Liver (tissue), 10 donors: ENCODE measurements at places on chromosomes 11 and 22. TPM values are rescaled to one million over a fixed set of nuclear protein-coding genes. Genes with fewer than 3 reads are reported as not detected.
A peak's percentile ranks its signal among the peaks of the same experiment; 100 is the strongest.

The GRAP2 gene
- polyA plus RNA-seq: 0.47 TPM

DNA sequence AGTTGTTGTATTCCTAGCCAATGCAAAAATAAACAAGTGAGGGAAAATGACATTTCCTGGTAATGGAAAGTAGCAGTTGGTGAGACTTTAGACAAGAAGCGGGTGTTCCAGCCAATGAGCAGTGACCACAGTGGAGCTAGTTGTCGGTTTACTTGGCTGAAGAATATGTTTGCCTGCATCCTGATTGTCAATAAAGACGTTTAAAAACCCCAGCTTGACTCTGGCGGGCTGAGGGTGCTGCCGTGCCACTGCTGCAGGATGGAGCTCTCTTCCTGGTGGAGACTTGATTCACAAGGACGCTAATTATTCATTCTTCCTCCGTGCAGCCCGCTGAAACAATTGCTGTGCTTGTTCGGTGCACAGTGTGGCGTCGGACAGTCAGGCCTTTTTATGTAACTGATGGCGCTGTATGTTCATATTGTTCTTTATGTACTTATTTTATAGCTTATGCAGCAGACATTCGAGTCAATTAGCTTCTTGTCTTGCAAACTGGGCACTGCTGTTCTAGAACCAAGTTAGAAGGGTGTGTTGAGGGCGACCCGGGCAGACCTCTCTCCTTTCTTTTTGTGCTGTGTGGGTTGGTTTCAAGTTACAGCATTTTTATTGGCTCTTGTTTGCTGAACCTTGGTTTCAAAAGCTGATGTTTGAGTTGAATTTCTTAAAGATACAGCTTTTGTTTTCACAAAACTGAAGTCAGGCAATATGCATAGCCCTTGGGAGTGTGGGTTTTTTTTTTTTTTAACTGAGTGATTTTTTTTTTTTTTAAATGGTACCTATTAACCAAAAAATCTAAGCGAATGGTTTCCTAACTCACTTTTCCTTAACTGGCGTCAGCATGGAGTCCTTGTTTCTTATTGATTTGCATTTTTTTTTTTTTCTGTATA, 153.9 kb downstream of the TEAD1 start:
- H3K4me1 ChIP-seq: peaks cover 52% of the 10 kb centered on the region
- H3K27me3 ChIP-seq: no peaks in the 10 kb centered on the region
- peak overlapping the region; percentile 55 for H3K4me3 ChIP-seq
- H3K27ac ChIP-seq: peak overlapping the region; percentile 72

GRCh38 chr11:35343033-35343598, 76.2 kb downstream of the SLC1A2 start:
- peaks cover 12% of the 10 kb centered on the region for H3K4me1 ChIP-seq
- no peaks in the 10 kb centered on the region for H3K27me3 ChIP-seq
- no peaks in the 10 kb centered on the region for H3K36me3 ChIP-seq
- no peak overlapping the region for H3K4me3 ChIP-seq
- DNase-seq: no peak
- H3K27ac ChIP-seq: no peak overlapping the region

DNA sequence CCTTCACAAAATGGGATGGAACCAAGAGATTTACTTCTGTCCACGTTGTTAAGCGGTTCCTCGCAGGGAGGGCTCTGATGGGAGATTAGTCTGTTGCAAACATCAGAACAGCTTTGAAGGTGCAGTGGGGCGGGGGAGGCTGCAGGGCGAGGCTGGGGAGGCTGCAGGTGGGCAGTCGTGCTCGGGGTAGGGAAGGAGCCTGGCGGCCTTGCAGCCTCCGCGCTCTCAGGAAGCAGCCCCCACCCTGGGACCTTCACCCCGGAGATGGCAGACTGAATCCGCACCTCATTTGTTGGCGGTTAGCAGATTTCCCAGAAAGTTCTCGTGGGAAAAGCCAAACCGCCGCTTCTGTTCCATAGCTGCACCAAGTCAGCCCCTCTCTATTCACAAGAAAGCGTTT, 237.3 kb downstream of the BRD1 start:
- H3K27ac ChIP-seq: no peak overlapping the region
- no peaks in the 10 kb centered on the region for H3K4me1 ChIP-seq
- H3K27me3 ChIP-seq: no peaks in the 10 kb centered on the region

The JHY gene
- 0.13 TPM for polyA plus RNA-seq

DNA sequence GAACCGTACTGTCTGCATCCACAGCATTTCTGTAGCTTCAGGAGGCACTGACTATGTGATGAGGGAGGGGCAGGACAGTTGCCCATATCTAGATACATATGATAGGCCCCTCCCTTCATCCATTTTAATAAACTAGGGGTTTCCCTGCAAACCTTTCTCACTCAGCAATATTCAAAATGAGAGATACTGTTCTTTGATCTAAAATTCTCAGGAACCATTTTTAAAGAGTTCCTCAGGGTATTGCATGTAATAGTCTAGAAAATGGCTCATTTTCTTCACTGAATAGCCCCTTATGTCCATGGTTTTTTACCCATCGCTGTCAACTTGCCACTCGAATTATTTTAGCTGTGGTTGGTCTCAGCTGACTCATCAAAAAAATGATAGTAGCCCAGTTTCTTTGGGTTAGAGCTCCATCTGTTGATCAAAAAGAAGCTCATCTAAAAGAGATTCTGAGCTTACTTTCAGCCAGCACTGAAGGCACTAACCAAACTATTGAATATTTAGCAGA, 37.0 kb upstream of the DNAJB7 start:
- DNase-seq: no peak
- no peaks in the 10 kb centered on the region for H3K27me3 ChIP-seq

The CRACR2B gene
- polyA plus RNA-seq: 1.6 TPM

DNA sequence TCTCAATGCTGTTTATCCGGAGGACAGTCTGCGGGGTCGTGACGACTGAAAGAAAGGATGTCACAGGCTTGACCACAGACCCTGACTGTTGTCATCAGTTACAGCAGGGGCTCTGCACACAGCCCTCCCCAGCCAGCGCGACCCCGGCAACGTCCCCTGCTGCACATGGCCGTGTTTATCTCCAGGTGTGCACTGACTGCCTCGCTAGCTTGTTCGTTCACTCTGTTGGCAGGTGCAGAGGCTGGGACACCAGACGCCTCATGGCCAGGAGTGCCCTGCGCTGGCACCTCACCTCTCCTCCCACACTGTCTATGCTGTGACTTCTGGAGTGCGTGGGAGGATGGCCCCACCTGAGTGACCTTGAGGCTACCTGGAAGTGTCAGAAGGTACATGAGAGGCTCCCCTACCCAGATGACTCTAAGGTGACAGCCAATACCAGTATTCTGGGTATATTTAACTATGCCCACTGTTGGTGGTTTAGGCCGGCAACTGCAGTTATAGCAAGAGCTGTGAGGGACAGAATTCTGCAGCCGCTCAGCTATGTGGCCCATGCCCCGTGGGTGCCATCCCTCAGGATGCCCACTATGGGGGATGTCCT, 12.2 kb downstream of the MRPL21 start:
- no peaks in the 10 kb centered on the region for H3K27me3 ChIP-seq
- H3K4me1 ChIP-seq: peaks cover 4% of the 10 kb centered on the region

GRCh38 chr11:134345237-134345550, 13.4 kb downstream of the GLB1L2 start:
- DNase-seq: no peak
- no peaks in the 10 kb centered on the region for H3K4me1 ChIP-seq
- H3K36me3 ChIP-seq: no peaks in the 10 kb centered on the region
- no peak overlapping the region for H3K27ac ChIP-seq
- no peak overlapping the region for H3K4me3 ChIP-seq

- no peaks in the 10 kb centered on the region for H3K4me1 ChIP-seq
- H3K27me3 ChIP-seq: no peaks in the 10 kb centered on the region
- no peak overlapping the region for H3K4me3 ChIP-seq
- no peaks in the 10 kb centered on the region for H3K36me3 ChIP-seq
Measured at GRCh38 chr22:22704156-22704946, 59.9 kb downstream of the GGTLC2 start.

DNA sequence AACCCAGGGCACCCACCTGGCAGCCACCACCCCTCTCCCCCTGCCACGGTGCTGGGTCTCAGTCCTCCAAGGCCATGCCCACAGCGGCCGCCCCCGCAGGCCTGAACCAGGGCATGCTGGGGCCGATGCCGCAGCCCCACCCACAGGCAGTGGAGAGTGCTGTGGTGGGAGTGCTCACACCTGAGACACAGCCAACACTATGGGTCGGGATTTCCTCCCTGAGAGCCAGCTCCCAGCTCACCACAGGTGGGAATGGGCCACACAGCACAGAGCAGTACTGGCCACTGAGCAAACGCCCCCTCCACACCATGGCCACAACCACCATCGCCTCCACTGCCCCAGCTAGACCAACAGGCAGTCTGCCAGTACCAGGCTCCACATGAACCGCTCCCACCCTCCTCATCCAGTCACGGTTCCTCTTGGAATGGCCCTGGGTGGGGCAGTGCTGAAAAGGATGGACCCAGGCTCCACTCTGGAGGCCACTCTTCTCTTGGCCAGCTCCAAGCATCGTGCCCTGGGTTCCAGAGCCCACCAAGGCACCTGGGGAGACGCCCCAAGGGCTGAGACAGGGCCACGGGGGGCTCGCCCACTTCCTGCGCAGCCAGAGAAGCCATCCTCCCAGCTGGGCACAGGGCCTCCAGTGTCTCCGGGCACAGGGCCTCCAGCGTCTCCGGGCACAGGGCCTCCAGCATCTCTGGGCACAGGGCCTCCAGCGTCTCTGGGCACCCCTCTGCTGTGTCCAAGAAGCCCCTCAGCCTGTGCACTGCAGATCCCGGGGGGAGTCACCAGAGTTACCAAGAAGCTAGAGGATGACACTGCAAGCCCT, 14.2 kb downstream of the MOB2 start:
- H3K36me3 ChIP-seq: peaks cover 5% of the 10 kb centered on the region
- no peak for DNase-seq
- no peak overlapping the region for H3K4me3 ChIP-seq

GRCh38 chr22:44449061-44449682, 48.9 kb downstream of the RTL6 start:
- no peaks in the 10 kb centered on the region for H3K36me3 ChIP-seq
- no peak overlapping the region for H3K4me3 ChIP-seq
- H3K27me3 ChIP-seq: no peaks in the 10 kb centered on the region
- H3K27ac ChIP-seq: no peak overlapping the region
- no peaks in the 10 kb centered on the region for H3K4me1 ChIP-seq
- DNase-seq: no peak
